Colonic mucosa (tissue), 4 donors: ENCODE measurements at places on chromosomes 5 and 9.

DNA sequence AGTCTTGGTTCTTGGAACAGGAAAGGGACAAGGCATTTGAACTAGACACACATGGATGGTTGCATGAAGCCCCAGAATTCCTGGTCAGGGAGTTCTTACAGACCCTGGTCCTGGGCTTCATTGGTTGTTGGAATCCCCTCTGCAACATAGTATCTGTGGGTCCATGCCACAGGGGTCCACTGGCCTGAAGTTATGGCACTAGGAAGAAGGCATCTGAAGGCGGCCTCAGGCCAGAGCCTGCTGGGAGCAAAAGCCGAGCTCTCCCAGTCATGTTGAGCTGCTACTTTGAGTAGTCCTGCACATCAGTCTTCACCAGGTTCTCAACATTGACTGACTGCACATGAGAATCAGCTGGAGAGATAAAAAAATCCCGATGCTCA is 71.1 kb upstream of the PITX1 start:
- no peak for DNase-seq

DNA sequence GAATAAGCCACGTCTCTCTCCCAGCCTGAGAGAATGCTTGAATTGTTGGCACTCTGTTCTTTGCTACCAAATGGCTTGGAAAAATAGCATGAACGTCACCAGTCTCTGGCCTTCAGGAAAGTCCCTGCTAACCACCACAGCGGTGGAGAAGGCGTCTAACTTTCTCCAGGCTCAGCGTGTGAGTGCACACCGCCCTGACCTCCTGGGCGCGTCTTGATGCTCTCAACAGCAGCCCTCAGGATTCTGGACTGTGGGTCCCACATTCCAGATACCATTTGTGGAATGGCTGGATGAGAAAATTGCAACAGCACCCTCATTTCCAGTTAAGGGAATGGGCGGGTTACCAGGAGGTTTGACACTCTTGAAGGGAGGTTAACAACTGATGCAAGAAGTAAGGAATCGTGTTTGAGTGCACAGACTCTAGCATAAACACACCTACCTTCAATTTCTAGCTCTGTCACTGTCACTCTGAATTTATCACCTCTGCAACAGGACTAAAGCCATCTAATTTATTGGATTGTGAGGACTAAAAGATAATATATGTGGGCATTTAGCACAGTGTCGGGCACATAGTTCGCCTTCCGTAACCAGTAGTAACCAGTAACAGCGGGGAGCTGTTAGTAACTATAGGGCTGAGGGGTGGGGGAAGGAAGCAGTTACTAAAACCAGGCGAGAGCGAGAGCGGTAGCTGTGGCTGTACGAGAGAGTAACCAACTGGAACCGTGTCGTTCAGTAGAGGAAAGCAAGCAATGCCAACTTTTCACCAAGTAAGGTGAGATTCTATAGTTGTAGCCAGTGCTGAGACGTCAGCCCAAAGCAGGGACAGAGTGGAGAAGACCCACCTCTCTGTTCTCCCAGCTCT is 807 bp upstream of the PLGRKT start:
- DNase-seq: peak; percentile 44

DNA sequence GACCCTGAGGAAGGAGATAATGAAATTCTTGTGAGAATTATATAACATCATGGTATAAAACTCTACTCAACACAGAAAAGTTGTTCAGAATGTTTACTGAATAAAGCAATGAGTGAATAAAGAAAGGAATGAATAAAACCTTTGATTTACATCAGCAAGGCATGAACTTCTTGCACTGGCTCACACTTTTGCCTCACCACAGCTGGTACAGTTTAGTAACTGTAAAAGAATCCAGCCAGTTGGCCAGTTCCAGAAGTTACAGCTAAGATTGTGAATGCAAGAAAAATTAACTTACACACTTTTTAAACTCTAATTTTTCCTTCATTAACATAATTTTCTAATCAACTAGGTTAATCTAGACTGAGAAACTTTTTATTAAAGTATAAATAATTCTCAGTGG is 490.9 kb downstream of the NFIB start:
- DNase-seq: no peak

DNA sequence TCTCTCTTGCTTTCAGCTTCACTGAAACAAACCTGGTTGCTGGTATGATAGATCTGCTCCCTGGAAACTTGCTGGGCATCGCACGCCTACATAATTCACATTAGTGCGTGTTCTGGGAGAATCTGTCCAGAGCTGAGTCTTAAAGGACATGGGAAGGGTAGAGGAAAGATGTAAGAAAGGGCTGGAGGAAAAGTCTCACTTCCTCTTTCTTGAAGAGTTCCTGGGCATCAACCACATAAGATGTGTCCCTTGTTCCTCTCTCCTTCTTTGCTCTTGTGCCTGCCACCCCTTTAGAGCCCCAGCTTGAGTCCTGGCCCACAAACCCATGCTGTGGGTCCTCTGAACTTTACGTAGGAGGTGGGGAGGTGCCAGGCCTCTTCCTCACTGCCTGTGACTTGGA is 205.3 kb upstream of the PANK3 start:
- DNase-seq: no peak

GRCh38 chr9:95037789-95038521 is 279.6 kb downstream of the FANCC start:
- no peak for DNase-seq

DNA sequence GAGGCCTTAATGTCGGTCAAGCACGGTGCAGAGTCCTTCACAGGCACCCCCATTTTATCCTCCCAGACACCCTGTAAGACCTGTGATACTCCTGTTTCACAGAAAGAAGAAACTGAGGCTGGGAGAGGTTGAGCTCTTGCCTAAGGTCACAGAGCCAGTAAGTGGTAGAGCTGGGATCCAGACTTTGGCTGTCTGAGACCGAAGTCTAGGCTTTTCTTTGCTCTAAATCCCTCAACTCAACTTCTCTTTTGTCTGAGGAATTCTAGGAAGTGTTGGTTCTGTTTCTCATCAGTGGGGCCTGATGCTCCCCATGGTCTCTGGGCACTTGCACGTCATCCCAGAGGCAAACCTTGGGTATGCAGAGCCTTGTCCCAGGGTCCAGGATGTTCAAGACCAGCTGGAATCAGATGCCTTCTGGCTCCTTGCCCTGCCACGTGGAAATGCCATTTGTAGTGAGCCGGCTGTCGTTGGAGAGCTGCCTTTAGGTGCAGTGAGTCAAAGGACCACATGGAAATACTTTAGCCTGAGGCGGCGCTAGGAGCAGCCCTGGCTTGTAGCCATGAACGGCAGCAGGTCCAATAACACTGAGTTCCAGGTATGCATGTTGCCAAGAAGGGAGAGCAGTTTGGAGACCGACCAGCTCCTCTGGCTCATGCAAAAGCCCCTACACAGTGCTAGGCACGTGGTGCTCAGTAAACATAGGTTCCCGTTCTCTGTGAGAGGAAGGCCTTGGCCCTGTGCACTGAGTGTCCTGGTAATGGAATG is 9.2 kb downstream of the DCANP1 start:
- peak; percentile 37 for DNase-seq

DNA sequence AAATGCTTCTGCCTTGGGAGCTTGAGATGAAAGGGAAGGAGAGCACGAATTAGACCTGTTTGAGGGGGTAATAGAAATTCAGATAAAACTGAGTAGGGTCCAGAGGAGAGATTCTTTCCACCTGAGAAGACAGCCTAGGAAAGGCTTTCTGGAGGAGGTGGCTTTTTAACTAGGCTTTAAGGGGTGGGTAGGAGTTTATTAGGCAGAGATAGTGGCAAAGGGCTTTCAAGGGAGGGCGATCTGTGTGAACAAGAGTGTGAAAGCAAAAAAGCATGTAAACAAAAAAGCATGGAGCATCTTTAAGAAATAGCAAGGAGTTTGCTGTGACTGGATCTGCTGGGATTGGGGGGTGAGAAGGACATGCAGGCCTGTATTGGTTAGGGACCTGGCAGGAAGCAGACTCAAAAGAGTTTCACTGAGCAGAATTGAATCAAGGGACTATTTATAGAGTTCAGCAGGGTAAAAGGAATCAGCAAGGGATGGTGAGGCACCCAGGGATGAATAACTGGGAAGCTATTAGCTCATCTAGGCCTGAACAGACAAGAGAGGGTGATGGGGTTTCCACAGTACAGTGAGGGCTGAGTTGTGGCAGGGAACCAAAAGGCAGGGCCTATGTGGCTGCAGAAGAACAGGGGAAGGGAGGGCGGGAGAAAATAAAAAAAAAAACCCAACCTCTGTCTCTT is 18.8 kb downstream of the SLC1A1 start:
- no peak for DNase-seq

- DNase-seq: peak; percentile 76
These were observed 74.0 kb downstream of the UBAP1 start for GRCh38 chr9:34252670-34253459.

- no peak for DNase-seq
These were observed at the start of gene FAT2 for GRCh38 chr5:151591144-151591819. FAT2 (minus strand) TSS chr5:151591331; CDS start chr5:151568931, 22,400 bp downstream.
